Activated gamma-delta T cell (primary cell): ENCODE measurements at places on chromosomes 16 and 17.

DNA sequence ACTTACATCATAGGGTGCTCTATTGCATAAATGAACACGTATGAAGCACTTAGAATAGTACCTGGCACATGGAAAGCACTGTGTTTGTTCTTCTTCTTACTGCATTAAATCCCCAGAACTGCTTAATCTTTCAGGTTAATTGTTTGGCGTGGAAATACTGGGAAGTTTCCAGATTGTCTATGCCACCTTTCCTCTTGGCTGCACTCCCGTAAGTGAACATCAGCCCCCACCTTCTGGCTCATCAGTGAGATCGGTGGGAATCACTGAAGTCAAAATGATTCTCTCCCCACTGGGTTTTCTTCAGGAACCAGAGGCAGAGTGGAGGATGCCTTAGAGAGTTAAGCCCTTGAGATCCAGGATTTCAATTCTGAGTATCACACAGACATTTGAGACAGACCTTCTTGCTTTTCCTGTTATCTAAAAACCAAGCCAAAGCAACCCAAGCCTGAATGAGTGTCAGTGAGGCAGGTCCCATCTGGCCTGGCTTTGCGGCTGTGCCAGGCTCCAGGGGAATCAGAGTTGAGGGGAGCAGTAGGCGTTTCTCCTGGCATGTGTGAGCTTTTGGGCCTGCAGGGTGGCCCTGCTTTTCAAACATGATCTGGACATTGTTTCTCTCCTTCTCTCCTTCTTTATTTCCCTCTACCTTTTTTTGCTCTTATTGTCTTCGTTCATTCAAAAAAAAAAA lies 59.1 kb downstream of the OTOA start:
- DNase-seq = no peak

GRCh38 chr16:23587726-23588125 lies 8.4 kb downstream of the NDUFAB1 start:
- no peak for DNase-seq

DNA sequence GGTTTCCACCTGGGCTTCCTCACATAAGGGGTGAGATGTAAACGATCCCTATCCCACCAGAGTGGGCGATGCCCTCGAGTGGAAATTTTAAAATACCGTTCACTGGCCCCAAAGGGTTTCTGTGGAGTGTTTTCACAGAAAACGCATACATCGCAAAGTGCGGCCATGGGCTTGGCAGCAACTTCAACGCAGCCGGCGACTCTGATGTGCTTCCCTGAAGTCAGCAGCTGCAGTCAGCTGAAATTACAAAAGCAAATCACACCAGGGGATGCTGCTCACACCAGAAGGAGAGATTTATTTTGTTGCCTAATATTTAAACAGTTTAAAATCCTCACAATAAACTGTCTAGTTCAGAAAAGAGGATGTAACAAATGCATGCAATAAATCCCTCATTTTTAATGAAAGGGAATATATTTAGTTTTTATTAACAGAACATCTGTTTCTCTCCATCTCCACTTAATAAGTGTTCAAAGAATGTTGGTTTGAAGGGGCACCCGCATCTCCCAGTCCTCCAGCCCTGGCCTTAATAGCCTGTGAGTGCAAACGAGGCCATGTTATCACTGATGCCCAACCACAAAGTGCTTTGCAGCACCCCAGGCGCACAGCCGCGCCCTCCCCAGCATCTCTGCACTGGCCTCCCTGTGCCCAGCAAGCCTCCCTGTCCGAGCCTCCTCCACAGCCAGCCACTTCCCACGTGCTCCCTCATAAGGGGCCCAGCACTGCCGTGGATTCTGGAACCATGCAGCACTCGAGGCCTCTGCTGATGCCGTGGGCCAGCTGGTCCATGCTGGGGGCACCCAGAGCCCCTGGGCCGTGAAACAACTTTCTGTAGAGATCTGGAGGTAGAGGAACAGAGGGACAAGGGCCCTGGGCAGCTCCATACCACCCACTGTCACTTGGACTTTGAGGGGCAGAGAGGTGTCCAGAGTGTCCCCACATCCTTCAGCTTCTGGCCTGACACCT lies 17.3 kb upstream of the XYLT2 start:
- DNase-seq = no peak

- DNase-seq = no peak
Measured at GRCh38 chr16:65136681-65137080, 14.8 kb upstream of the CDH11 start.

- DNase-seq = no peak
Measured at GRCh38 chr17:82915010-82915756, 75.4 kb upstream of the ZNF750 start.

- DNase-seq = no peak
Measured at GRCh38 chr17:16328997-16329396, 24.3 kb downstream of the CENPV start.
